ENCODE measurements at places on chromosomes 1 and 21.

- DNase-seq = no peak
Observed at GRCh38 chr1:48627486-48627885, 149.2 kb downstream of the BEND5 start.

DNA sequence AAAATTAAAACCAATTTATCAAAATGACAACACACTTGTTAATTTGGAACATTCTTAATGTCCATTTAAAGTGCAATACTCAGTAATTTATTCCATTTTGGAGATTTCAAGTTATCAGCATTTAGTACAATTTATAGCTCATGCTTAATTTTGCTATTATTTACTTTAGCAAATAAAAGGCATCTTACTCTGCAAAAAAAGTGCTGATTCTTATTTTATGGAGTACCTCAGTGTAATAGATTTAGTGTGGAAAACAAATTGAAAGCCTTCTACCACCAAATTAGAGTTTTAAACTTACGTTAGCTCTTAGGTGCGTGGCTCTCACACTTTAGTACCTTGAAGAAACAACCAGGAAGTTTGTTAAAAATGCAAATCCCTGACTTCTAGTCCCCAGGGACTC, 208.4 kb upstream of the NRIP1 start:
- no peak for DNase-seq

DNA sequence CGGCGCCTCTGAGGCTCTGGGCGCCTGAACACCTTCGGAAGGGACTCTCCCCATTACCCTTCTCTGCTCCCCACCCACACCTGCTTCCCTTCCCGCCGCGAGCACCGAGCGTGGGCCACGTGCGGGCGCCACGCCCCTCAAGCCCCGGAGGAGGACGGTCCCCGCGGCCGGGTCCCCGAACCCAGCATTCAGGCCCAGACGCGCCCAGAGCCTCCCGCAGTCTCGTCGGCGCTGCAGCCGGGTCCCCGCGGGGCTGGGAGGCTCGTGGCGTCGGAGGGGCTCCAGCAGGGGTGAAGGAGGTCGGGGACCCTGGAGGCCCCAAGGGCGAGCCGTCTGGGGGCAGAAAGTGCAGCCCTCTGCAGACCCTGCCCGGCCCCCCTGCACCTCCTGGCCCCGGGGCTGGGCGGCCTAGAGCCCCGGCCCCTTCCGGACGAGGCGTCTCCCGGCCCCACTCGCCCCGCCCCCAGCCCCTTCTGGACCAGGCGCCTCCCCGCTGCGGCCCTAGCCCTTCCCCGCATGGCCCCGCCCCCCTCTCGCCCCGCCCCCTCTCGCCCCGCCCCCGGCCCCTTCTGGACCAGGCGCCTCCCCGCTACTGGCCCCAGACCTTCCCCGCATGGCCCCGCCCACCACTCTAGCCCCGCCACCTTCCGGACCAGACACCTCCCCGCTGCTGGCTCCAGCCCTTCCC, 378 bp upstream of the SMIM1 start:
- DNase-seq = peak; percentile 51

- no peak for DNase-seq
Observed at GRCh38 chr1:244435562-244436205, 16.0 kb downstream of the ADSS2 start.

DNA sequence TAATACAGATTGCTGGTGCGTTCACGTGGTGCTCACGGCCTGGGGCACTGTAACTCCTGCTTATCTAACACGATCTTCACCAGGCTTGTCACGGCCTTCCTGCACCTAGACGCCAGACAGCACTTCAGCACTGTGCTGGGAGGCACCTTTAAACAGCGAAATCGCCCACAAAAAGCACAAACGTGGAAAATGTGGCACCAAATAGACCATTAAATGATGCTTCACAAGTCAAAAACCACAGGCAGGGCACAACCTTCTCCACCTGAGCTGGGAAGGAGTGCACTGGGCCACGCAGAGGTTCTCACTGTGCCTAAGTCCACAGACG, 20.0 kb downstream of the IBA57 start:
- DNase-seq = no peak

- no peak for DNase-seq
Observed at GRCh38 chr1:58585581-58586151, 8.6 kb upstream of the TACSTD2 start.

Data from MV-4-11 (cell line).